ENCODE measurements at places on chromosomes 3 and 15.

GRCh38 chr3:157763644-157764043 is 260.4 kb upstream of the VEPH1 start:
- DNase-seq: no peak

- DNase-seq: peak; percentile 44
Observed at GRCh38 chr3:12553921-12554391, 2.9 kb upstream of the MKRN2 start.

DNA sequence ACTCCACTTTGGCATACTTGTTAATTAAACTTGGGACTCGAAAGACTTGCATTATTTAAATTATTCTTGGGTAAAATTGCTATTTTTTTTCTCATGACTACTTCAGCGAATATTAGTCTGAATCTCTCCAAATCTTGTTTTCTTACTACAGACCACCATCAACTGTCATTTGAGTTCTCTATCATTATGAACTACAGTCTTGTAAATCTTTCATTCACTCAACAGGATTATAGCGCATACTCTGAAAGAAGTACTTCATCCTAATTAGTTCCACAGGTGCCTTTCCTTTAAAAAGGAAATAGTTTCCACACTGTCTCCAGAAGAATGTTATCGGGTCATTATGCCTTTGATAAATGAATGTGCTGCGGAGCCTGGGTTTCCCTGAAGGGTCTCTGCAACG is 149.5 kb downstream of the NLGN1 start:
- DNase-seq: no peak

DNA sequence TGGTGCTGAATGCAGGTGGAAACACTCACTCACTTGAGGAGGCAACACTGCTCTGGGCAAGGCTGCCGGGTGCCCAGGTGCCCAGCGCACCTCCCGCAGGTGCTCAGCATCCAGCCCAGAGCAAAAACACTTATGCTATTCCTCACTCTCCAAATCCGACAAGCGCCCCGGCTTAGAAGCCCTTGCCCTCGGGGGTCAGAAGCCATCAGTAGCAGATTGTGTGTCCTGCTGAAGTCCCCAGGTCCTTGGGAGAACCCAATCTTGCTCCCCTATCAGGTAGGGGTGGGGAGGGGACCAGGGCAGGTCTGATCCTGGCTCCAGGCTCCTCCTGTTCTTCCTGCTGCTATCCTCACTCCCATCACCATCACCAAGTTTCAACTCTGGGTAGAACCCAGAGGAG is 46.7 kb downstream of the TLE3 start:
- DNase-seq: no peak

GRCh38 chr3:41464401-41464800 is 265.1 kb downstream of the CTNNB1 start:
- DNase-seq: peak; percentile 38

DNA sequence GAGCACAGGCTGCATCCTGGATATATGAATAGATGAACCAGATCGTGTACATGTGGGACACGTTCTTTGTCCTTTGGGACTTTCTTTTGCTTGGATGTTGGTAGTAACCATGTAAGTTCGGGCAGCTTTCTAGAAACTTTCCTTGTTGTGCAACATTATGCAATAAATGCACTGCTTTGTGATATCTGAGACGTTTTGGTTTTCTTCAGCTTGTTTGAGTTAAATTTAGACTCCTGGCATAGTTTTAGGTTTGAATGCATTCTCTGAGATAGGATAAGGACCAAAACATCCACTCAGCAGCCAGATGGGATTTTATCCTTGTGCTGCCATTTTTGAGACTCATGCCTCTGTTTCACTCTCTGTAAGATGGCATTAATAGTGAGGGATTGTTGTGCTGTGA is 158.9 kb downstream of the IGF1R start:
- peak; percentile 93 for DNase-seq

DNA sequence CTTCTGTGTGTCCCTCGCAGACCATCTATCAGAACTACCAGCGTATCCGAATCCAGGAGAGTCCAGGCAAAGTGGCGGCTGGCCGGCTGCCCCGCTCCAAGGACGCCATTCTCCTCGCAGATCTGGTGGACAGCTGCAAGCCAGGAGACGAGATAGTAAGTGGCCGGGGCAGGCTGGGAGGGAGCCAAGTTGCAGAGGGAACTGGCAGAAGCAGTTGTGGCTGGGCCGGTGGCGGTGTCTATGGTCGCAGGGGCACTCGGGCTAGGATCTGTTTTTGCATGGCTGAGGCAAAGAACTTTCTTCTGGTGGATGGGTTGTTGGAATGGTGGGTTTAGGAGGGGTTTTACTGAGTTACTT is 10.1 kb downstream of the MCM2 start:
- no peak for DNase-seq

DNA sequence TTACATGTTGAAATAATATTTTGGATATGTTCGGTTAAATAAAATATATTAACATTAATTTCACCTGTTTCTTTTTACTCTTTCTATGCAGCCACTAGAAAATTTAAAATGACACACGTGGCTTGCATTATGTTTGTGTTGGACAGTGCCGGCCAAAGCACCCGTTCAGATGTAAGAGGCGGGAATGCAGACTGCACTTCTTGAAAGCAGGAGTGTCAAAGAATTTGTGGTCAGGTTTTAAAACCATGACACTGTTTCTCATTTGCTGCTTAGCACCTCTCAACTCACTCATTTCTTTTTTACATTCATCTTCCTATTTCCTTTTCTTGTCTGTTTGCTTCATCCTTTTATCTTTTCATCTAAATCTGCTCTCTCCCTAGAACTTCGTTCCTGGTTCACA is 35.3 kb upstream of the MINAR1 start:
- no peak for DNase-seq

GRCh38 chr15:99536422-99537040 is 29.3 kb upstream of the MEF2A start:
- peak; percentile 50 for DNase-seq

GRCh38 chr15:42150219-42150970 is 6.0 kb downstream of the PLA2G4F start:
- no peak for DNase-seq

- DNase-seq: no peak
Observed at GRCh38 chr3:47850564-47851410, 47.8 kb downstream of the DHX30 start.

- DNase-seq: no peak
Observed at GRCh38 chr3:195388380-195388779, 54.4 kb downstream of the ACAP2 start.

All from cardiac muscle cell (in vitro differentiated cells and primary cell).